Effector CD4-positive, alpha-beta T cell (primary cell): ENCODE measurements at places on chromosomes 7 and 10.

- DNase-seq: no peak
Observed at GRCh38 chr7:112255388-112255720, 48.9 kb downstream of the ZNF277 start.

DNA sequence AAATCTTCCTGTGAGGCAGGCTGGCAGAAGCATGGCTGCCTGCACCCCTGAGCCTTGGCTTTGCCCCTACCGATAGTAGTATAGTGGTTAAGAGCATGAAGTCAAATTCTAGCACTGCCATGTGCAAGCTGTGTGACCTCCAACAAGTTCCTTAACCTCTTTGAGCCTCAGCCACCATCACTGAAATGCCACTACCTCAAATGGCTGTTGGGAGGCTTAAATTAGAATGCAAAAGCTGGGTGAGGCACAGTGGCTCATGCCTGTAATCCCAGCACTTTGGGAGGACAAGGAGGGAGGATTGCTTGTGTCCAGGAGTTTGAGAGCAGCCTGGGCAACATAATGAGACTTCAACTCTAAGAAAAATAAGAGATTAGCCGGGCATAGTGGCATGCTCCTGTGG, 8.4 kb downstream of the SFRP5 start:
- DNase-seq: no peak

GRCh38 chr10:132590752-132591121, 53.1 kb downstream of the INPP5A start:
- no peak for DNase-seq

- DNase-seq: no peak
Observed at GRCh38 chr10:122116331-122116730, 127.4 kb downstream of the TACC2 start.

DNA sequence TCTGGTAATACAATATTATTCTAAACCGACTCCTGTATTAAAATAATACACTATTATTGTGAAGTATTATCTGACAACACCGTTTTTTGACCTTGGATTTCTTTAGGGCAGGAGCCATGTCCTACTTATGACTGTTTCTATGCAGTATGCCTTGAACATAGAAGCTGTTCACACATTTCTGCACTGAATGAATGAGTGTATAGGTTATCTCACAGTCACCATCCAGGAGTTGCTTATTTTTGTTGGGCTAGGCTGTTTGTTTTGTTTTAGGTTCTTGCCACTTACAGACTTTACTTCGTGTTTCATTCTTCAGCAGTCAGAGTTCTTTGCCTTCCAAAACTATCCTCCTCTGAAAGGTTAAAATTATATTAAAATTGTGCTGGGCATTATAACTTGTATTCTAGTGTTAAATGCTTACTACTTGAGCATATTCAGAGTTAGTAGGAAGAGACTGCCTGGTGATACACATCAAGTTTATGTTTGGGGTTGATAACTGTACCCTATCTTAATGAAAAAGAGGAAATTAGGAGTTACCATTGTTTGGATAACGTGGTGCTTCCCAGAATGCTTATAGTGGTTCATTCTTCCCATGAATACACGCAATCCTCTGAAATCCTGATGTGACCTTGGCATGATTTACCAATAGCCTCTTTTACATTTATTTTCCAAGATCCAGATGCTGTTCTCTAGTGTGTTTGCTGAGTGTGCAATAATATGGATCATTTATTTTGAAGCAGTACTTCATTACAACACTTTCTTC, 1.7 kb downstream of the RALA start:
- no peak for DNase-seq

DNA sequence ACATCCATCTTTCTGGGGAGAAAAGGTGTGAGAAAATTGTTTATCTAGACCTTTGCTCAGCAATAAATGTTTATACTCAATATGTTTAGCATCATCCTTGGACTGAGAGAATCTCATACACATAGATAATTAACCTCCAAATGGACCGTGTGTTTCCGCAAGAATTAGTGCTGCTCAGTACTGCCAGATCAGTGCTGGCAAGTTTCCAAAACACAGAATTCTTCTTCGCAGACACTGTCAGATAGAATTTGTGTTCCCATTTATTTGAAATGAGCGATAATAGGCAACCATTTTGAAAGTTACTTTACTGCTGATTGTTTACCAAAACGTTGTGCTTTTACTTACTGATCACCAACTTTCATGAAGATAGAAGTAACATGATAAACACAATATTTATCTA, 33.7 kb downstream of the STAMBPL1 start:
- no peak for DNase-seq

- no peak for DNase-seq
Observed at GRCh38 chr7:67894746-67895145, 898.1 kb downstream of the TYW1 start.

DNA sequence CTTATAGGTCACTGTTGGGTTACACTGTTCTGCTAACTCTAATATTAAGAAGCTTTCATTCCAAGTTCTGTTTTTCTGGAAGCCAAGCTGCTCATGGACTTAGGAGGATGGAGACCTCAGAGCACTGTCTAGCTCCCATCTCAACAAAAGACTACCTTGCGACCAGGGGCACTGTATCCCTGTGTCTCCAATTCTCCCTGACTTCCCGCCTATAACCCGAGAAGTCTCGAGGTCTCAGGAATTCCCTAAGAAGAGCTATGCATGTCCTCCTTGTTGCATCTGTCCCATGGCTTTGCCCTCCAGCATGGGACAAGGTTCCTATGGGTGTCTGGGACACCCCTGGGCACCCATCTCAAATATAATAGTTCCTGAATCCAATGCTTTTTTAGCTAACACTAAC, 31.2 kb downstream of the BTBD16 start:
- DNase-seq: no peak

DNA sequence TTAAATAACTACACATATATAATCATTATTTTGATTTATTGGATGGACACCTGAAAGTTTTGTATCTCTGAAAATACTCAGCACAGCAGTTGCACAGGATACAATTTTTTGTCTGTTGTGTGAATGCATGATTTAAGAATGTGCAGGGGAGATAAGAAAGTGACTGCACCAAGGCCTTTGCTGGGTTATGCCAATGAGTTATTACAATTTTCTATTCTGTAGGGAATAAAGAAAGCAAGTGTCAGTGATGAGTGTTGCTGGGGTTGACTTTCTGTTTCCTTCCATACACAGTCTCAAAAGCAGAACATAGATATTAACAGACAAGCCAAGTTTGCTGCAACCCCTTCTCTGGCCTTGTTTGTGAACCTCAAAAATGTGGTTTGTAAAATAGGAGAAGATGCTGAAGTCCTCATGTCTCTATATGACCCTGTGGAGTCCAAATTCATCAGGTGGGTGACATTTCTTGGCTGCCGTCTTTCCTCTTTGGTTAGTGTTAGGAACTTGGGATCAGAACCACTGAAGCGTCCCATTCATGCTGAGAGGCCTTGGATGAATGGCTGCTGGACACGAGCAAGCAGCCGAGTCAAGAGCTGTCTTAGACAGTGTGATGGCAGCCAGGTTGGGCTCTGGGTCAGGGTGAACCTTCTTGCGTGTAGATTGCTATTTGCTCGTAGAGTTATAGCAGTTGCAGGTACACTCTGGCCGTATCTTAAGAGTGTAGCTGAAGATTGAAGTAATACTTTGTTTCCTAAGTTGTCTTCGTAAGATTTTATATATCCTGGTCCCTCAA, 92.8 kb downstream of the DOCK1 start:
- DNase-seq: no peak

DNA sequence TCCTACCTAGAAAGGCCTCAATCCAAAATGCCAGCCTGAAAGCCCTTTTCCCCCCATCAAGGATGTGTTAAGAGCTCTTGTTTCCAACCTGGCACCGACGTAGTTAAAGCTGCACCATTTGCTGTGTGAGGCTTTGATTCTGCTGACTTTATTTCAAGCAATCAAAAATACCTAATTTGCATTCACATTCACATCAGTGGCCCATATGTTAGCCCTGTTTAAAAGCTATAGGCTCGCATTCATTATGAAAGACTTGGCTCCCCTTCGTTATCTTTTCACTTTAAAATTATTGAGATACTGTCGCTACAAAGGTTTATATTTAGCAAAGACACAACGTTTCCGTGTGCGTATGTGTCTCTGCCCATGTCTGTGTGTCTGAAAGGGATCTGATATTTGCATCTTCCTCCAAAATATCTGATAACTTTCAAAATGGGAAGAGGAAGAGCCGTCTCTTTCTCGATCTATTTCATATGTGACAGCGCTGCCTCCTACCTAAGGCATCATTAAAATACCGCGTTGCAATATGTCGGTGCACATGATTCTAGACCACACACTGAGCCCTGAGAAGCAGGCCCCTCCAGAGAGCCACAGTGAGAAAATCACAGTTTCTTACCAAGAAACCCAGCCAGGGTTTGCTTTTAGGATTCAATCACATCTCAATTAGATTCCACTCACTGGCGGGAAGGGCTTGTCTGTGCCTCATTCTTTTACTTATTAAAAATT, 57.1 kb upstream of the ITPRID1 start:
- DNase-seq: no peak

DNA sequence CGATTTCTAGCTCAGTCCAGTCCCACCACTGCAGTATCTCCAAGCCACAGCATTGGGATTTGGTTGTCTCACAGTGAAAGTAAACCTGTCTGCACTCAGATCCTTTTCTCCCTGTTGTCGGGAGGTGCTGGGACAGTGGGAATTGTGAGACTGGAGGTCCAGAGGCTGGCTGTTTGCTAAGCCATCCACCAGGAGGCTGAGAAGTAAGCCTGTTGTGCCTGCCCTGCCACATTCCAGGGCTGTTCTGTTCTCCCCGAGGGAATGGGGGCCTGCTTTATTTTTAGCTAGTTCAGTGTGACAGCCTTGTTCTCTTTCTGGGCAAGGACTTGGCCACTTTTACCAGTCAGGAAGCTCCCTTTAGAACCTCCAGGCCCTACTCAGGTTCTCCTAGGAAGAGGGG, 54.9 kb downstream of the HK1 start:
- DNase-seq: no peak

- no peak for DNase-seq
Observed at GRCh38 chr10:120253131-120253530, 203.9 kb upstream of the PLPP4 start.

- no peak for DNase-seq
Observed at GRCh38 chr7:6650086-6650485, 13.0 kb downstream of the ZNF316 start.

- no peak for DNase-seq
Observed at GRCh38 chr7:106542550-106543220, 118.3 kb downstream of the CCDC71L start.

DNA sequence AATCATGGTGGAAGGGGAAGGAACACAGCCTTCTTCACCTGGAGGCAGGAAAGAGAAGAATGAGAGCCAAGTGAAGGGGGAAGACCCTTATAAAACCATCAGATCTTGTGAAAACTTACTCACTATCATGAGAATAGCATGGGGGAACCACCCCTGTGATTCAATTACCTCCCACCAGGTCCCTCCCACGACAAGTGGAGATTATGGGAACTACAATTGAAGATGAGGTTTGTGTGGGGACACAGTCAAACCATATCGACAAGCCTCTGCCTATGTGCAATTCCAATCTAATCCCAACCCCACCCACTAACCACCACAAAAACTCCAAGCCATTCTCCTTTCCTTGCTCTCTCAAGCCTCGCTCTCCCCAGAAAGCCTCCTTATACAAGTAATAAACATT, 69.2 kb downstream of the TAC1 start:
- no peak for DNase-seq

GRCh38 chr7:74453322-74454011, at the start of gene GTF2IRD1:
Gene GTF2IRD1 (plus strand): TSS chr7:74453906. CDS start chr7:74508081, 54,175 bp downstream.
- DNase-seq: peak; percentile 41

DNA sequence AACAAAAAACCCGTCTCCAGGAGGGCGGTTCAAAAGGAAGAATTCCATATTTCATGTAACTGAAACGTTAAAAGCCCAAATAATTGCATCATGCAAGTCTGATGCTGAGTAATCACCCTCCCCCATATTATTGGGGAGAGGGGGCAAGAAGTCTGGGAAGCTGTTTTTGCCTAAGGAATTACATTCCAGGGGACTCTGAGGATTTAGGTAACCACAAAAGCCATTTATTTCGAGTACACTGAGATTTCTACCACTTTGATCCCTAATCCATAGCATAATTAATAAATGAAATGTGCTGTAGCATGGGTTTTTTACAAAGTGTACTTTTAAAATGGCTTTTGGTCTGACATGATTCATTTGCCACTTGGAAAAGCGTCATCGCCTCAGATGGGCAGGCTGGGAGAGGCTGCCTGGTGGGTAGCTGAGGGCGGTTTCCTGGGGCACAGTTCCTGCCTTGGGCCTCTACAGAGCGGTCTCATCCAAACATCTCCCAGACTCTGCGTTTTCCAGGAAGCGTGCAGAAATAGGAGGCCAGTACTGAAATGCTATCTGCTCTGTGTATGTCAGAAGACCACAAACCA, 106.5 kb downstream of the TCF7L2 start:
- DNase-seq: no peak
